ENCODE measurements at places on chromosomes 4 and X. TPM values are rescaled to one million over a fixed set of nuclear protein-coding genes. Genes with fewer than 3 reads are reported as not detected.

BEND2 gene
- total RNA-seq: not detected

PTPN13 gene
- total RNA-seq: 3.2 TPM

WDFY3 gene
- total RNA-seq: 1.7 TPM

HDAC6 gene
- total RNA-seq: 71.8 TPM

PIR gene
- 2.4 TPM for total RNA-seq

PABPC4L gene
- not detected for total RNA-seq

WNK3 gene
- 0.19 TPM for total RNA-seq

MAGEB10 gene
- not detected for total RNA-seq

MXD4 gene
- total RNA-seq: 3.6 TPM

USP17L22 gene
- total RNA-seq: not detected

PALLD gene
- 9.4 TPM for total RNA-seq

MAGEA3 gene
- not detected for total RNA-seq

USP9X gene
- 57.5 TPM for total RNA-seq

GRCh38 chrX:6024204-6024603 is 204.5 kb downstream of the NLGN4X start:
- H3K4me1 ChIP-seq: no peaks in the 10 kb centered on the region
- H3K36me3 ChIP-seq: no peaks in the 10 kb centered on the region
- no peak overlapping the region for H3K27ac ChIP-seq
- H3K27me3 ChIP-seq: no peaks in the 10 kb centered on the region
- no peak for DNase-seq

DNA sequence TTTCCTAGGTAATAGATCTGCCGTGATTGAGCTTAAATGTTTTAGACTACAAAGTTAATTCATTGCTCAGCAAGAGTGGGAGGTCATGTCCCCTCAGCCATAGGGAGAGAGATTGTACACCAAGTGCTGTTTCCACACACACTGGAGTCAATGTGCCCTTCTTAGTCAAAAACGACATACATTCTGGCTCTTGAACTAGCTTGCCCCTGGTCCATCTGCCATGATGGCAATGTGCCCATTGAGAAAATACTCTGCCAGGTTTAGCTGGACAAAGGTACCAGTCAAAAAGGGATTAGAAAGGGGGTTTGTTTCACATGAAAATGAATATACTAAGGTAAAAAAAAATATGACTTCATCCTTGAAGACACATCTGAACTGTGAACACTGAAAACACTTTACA is 377.1 kb upstream of the ADGRL3 start:
- no peaks in the 10 kb centered on the region for H3K4me1 ChIP-seq
- H3K27me3 ChIP-seq: no peaks in the 10 kb centered on the region
- no peaks in the 10 kb centered on the region for H3K36me3 ChIP-seq
- no peak overlapping the region for H3K27ac ChIP-seq
- no peak for DNase-seq
- H3K4me3 ChIP-seq: no peak overlapping the region

- peaks cover 3% of the 10 kb centered on the region for H3K4me1 ChIP-seq
- H3K4me3 ChIP-seq: no peak overlapping the region
- H3K27me3 ChIP-seq: peaks cover 3% of the 10 kb centered on the region
- no peak overlapping the region for H3K27ac ChIP-seq
- H3K36me3 ChIP-seq: no peaks in the 10 kb centered on the region
These were observed 5.6 kb upstream of the SPRY1 start for GRCh38 chr4:123390846-123391456.

DNA sequence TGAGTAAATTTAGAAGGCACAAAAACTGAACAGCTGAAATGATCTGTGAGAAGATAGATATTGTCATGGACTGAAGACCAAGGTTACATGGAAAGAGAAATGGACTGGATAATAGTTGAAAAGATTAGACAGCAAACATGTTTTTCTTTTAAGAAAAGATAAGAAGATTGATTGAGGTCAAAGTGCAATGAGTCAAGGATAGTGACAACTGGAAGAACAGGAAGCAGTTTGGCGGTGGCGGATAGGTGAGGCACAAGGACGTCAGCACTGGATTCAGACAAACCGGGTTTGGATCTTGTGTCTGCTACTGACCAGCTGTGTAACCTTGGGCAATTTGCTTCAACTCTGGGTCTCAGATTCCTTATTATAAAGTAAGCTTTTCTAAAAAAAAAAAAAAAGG is 2.0 kb upstream of the HPGD start:
- H3K4me1 ChIP-seq: peaks cover 8% of the 10 kb centered on the region
- no peak for DNase-seq
- peaks cover 24% of the 10 kb centered on the region for H3K27me3 ChIP-seq
- no peak overlapping the region for H3K27ac ChIP-seq

DNA sequence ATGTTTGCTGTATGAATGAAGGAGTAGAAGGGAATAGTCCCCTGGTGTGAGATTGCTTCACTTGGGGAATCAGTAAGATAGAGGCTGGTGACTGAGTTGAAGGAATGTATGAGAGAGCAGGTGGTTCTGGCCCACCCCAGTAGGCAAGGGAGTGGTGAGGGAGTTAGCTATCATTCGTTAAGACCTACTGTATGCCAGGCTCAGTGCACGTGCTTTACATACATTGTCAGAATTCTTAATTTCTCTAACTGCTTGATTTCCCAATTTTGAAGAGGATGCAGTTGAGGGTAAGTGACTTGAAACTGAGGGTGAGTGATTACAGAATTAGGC is 700 bp downstream of the VMA21 start:
- H3K27ac ChIP-seq: peak overlapping the region; percentile 87
- H3K27me3 ChIP-seq: no peaks in the 10 kb centered on the region

DNA sequence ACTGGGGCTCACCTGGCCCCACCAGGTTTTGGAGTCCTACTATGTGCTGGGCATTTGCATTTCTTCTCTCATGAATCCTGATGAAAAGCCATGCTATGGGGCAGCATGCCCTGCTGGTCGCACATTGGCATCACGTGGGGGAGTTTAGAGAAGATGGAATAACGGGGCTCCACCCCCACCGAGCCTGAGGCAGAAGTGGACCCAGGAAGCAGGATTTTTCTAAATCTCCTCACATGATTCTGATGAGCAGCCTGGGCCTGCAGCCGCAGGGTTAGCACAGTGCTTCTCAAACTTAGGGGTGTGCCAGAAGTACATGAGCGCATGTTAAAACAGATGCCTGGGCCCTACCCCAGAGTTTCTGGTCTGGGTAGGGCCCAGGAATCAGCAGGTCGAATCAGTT is 4.6 kb upstream of the SORCS2 start:
- no peak overlapping the region for H3K4me3 ChIP-seq
- H3K27me3 ChIP-seq: peaks cover 27% of the 10 kb centered on the region
- DNase-seq: no peak
- H3K27ac ChIP-seq: no peak overlapping the region

GRCh38 chr4:153083447-153083947 is 120.7 kb upstream of the TRIM2 start:
- H3K27me3 ChIP-seq: no peaks in the 10 kb centered on the region
- H3K4me3 ChIP-seq: no peak overlapping the region
- DNase-seq: peak; percentile 59
- no peaks in the 10 kb centered on the region for H3K36me3 ChIP-seq
- peaks cover 40% of the 10 kb centered on the region for H3K4me1 ChIP-seq
- H3K27ac ChIP-seq: no peak overlapping the region

- no peaks in the 10 kb centered on the region for H3K36me3 ChIP-seq
- H3K27me3 ChIP-seq: peaks cover 8% of the 10 kb centered on the region
- no peaks in the 10 kb centered on the region for H3K4me1 ChIP-seq
- DNase-seq: no peak
These were observed 63.3 kb upstream of the GAB1 start for GRCh38 chr4:143273160-143273917.

- H3K4me1 ChIP-seq: peaks cover 6% of the 10 kb centered on the region
- peaks cover 1% of the 10 kb centered on the region for H3K36me3 ChIP-seq
- no peak overlapping the region for H3K27ac ChIP-seq
- H3K4me3 ChIP-seq: no peak overlapping the region
- no peaks in the 10 kb centered on the region for H3K27me3 ChIP-seq
These were observed 23.3 kb upstream of the LEF1 start for GRCh38 chr4:108192056-108192455.

- H3K27ac ChIP-seq: no peak overlapping the region
- DNase-seq: no peak
- H3K36me3 ChIP-seq: no peaks in the 10 kb centered on the region
- peak overlapping the region; percentile 73 for H3K4me3 ChIP-seq
- H3K4me1 ChIP-seq: peaks cover 15% of the 10 kb centered on the region
- peaks cover 27% of the 10 kb centered on the region for H3K27me3 ChIP-seq
These were observed 803 bp downstream of the CNGA1 start for GRCh38 chr4:48015678-48016077.

DNA sequence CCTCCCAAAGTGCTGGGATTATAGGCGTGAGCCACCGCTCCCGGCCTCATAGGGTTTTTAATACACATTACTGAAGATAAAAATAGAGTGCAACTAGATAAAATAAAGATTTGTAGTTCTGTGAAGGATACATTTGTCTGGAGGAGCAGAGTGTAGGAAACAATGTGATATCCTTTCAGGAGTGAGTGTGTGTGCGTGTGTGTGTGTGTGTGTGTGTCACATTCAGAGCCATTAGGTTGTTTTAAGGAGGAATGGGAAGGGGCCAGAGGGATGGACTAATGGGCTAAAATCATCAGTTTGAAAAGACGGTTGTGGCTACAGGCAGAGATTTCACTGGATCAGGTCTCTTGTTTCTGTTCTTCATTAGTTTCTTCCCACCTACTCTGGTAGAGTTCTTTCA is 40.0 kb downstream of the RBPJ start:
- H3K4me3 ChIP-seq: no peak overlapping the region
- no peak overlapping the region for H3K27ac ChIP-seq
- H3K4me1 ChIP-seq: peaks cover 32% of the 10 kb centered on the region
- H3K36me3 ChIP-seq: peaks cover 9% of the 10 kb centered on the region

DNA sequence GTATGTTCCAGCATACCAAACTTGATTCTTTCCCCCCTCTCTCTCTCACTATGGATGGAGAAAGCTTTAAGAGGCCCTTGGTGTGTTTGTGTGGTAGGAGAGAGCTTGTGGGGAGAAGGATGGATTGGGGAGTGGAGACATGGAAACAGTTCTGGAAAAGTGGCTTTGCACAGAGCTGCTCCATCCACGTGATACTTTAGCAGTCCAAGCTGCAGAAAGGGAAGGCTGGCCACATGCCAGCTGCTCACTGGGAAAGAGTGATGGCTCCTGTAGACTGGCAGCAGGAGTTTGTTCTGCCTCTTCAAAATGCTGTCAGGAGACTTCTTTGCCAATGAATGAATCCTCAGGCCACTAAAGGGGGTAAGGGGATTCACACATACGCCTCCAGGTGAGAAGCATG is 21.7 kb upstream of the SEC24B start:
- no peaks in the 10 kb centered on the region for H3K4me1 ChIP-seq
- H3K27ac ChIP-seq: no peak overlapping the region
- H3K36me3 ChIP-seq: no peaks in the 10 kb centered on the region
- no peak overlapping the region for H3K4me3 ChIP-seq
- no peaks in the 10 kb centered on the region for H3K27me3 ChIP-seq

- H3K36me3 ChIP-seq: no peaks in the 10 kb centered on the region
- no peak overlapping the region for H3K27ac ChIP-seq
- H3K4me3 ChIP-seq: no peak overlapping the region
- H3K27me3 ChIP-seq: no peaks in the 10 kb centered on the region
These were observed 76.5 kb downstream of the PSAPL1 start for GRCh38 chr4:7358100-7358735.

- no peak overlapping the region for H3K27ac ChIP-seq
- DNase-seq: no peak
- no peak overlapping the region for H3K4me3 ChIP-seq
These were observed 206.3 kb downstream of the CBR4 start for GRCh38 chr4:168803732-168804131.

- no peaks in the 10 kb centered on the region for H3K36me3 ChIP-seq
- H3K4me3 ChIP-seq: no peak overlapping the region
- no peak for DNase-seq
- no peaks in the 10 kb centered on the region for H3K4me1 ChIP-seq
These were observed 45.6 kb downstream of the GLUD2 start for GRCh38 chrX:121093011-121093410.
